Stimulated activated CD8-positive, alpha-beta memory T cell treated with anti-CD3 and anti-CD28 coated beads, Interleukin-2, amount 100 ng/mL, for 1 hour (primary cell): ENCODE measurements at places on chromosomes 5 and 9.

GRCh38 chr5:34827588-34828506 is 11.1 kb upstream of the TTC23L start:
- DNase-seq: no peak

GRCh38 chr9:105275938-105276337 is 31.5 kb downstream of the SLC44A1 start:
- no peak for DNase-seq

DNA sequence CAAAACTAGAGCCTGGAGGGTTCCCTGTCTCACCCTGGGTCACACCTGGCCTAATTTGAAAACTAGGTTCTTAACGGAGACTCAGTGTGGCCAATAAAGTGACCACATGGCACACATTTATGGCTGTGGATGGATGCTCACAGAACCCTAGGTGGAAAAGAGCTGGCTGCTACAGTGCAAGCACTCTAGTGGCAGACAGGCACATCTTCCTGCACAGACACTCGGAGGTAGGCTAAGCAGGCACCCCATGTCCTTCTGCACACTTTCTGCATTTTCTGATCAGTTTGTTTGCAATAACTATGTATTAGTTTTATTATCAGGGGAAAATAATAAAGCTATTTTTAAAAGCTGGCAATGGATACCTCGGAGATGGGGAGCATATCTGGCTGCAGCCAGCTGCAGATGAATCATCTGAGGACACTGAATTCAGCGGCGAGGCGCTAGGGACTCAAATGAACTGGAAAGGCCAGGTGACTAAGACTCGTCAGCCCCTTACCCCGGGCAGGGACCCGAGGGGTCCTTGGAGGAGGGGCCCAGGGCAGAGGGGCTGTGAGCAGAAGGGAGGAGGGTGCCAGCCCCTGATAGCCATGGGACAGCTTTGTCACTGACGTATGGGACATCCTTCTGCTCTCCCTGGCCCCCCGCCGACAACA is 96.2 kb downstream of the OLFM1 start:
- no peak for DNase-seq

DNA sequence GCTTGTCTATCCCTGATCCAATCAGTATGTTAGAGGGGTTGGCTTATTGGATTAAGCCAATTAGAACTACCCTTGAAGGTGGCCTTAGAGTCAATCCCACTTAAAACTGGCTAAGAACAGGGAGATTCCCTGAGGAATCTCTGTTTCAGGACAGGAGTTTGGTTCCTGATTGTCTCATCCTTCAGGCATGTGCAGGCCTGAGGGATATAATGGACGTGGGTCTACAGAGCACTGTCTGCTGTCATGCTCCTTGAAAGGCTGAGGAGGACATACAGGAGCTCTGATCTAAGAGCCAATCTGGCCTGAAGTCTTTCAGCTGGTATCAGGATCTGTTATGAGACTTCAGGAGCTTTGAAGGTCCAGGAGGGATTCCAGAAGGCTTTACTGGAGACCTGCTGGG is 36.2 kb upstream of the PRXL2C start:
- DNase-seq: no peak

DNA sequence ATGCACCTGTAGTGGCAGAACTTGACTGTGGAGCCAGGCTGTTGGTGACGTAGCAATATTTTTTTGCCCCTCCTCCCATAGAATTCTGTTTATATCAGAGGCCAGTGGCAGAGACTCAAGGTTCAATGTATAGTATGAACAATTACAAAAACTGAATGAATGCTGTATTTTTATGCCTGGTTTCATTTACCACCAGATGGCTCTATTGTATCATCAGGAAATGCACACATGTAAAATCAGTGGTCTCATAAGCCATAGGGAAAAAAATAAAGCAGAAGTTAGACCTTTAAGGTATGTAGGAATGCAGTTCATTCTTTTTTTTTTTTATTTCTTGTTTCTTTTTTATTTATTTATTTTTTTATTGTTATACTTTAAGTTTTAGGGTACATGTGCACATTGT is 43.6 kb downstream of the CCDC192 start:
- no peak for DNase-seq

DNA sequence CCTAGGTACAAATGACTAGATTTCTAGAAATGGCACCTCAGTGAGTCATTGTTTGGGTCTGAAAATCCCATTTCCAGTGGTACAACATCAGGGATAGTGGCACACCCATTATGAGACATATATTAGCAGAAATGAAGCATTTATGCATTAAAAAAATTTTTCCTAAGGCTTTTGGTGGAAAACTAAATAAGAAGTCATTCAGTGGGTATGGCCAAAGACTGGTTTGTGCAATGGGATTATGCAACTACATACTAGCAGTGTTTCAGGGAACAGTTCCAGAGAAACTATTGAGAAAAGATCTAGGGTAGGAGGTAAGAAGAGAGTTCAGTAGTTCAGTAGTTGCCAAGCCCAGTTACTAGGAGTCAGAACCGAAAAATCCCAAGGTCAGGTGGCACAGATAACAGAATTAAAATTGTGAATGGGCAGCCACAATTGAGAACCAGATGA is 106.5 kb upstream of the HAPLN1 start:
- DNase-seq: no peak

DNA sequence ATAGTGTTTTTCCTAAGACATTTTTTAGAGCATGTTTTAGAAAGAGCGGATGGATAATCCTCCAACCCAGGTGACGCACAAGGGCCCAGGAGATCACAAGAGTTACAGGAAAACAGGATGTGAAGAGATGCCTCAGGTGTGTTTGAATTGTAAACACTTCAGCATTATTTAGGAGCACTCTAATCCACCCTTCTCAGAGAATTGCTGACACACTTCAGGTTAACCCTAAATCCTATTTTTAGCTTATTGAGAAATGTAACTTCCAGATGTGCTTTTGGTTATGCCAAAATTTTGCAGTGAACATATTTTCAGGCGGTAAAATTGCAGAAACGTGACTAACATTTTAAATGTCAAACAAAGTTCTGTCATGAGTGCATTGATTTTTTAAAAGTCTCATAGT is 755.4 kb upstream of the CTNND2 start:
- DNase-seq: no peak

DNA sequence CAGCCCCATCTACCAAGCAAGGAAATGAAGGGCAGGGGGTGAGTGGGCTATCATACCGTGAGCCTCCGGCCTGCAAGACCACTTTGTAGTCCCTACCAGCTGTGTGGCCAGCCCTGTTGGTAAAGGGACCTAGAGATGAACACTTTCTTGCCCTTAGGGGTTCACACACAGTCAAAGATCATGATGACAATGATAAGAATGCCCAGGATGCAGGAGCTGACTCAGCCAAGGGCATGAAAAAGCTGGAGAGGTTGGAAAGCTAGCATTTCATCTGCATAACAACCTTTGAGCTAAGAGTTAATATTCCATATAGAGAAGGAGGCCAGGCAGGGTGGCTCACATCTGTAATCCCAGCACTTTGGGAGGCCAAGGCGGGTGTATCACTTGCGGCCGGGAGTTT is 19.2 kb upstream of the FGFR4 start:
- no peak for DNase-seq

GRCh38 chr9:136943291-136944211 is 987 bp downstream of the FBXW5 start:
- no peak for DNase-seq

DNA sequence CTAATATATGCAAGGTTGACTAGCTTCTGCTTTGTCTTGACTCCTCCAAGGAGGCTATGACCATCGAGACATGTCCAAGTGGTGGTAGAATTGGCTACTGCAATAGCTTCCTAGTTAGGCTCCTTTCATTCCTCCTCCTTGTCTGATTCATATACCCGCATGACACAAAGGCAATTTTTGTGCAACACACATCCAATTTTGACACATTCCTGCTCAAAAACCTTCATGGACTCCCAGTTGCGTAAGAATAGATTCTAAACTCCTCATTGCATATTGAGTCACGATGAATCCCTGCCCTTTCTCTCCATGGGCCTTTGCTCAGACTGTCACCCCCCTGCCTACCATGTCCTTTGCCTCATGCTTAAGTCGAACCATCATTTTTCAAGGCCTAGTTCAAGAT is 344.5 kb downstream of the ACTL7B start:
- no peak for DNase-seq

DNA sequence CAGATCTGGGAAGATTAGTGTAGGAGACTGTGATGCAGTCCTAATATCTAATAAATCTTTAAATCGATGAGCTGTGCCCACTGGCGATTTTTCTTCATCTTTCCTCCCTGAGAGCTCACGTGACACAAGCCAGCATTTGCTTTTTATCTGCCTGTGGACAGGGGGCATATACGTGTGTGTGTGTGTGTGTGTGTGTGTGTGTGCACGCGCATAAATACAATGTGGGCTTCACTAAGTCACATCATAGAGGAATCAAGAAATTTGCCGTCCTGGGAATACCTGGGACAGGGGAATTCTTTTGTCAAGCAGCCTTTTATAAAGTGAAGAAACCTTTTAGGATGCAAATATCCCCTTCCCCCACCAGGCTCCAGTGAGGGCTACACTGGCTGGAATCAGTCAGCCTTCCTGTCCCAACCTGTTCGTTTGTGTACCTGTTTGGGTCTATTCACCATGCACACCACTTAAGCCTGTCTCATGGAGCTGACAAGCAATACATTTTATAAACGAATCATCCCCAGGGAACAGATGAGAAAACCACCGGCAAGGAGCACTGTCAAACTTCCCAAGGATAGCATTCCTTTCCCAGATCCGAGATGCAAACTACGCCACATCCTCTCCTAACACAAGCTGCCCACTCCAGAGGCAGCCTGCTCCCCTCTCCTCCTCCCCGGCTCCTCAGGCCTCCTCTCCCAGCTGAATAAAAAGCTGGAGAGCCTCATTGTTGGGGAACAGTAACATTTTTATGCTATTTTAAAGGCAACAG is 2.7 kb downstream of the EPB41L4B start:
- no peak for DNase-seq

DNA sequence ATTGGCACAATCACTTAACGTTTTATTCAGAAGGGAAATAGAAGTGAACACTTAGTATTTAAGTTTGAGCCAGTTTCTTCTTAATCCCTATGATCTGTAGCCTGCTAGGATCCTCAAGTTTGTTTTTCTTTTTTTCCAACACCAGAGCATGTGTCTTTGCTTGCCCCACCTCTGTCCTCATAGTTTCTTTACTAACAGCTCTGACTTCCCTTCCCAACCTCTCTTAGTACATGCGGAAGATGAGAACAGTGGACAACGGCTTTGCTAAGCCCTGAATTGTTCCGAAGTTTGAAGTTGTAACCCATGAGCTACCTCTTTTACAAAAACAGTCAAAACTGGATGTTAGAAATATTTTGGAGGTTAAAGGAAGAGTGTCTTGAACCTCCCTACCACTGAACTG is 61.7 kb upstream of the TAF11L2 start:
- no peak for DNase-seq

- DNase-seq: no peak
Measured at GRCh38 chr9:106065136-106065535, 370.8 kb downstream of the TMEM38B start.

DNA sequence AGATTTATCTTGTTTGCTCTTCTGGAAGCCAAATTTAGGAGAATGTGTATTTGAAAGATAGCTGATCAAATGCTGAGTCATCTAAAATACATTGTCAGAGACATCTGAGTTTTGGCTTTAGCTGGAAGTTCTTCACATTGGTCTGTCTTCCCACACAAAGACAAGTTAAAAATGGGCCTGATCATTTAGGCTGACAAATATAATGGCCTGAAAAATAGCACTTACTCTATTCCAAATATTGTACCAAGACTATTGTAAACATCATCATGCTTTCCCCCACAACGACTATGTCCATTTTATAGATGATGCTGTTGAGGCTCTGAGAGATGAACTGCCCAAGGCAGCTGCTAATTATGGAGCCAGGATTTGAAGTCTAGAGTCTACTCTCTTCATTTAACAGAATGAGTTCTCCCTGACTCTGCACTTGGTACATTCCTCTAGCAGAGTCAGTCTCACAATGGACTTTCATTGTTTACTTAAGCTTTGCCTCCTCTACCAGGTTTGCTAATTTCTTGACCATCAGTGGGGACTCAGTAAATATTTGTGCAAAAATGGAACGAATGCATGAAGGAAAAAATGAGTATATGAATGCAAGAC is 619.4 kb upstream of the KLF4 start:
- DNase-seq: no peak

DNA sequence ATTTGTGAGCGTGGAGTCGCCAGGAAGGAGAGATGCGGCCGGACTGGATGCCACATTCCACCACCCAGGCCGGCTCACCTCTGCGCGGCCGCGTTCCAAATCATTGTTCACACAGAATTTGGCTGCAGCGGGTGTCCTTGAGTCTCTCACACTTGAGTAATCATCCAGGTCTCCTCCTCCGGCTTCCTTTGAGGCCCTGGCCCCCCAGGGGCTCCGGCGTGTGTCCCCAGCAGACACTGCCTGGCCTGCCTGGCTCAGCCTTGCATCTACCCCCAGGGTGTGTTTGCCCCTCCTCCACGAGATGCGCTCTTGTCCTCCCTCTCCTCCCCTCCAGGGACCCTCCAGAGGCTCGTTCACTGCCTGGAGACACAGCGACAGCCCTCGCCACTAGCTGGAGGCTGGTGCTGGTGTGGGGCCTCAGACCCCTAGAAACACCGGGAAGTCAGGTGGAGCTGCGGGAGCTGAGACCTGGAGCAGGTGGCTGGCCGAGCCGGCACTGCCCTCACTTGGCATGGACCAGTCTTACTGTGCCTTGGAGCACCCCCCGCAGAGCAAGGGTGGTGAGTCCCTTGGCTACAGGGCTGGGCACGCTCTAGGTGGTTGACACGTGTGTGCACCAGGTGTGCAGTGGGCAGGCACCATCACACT is 7.0 kb upstream of the SLC9A3 start:
- no peak for DNase-seq
